Progenitor cell of endocrine pancreas (in vitro differentiated cells): ENCODE measurements at places on chromosomes 2 and 18.

DNA sequence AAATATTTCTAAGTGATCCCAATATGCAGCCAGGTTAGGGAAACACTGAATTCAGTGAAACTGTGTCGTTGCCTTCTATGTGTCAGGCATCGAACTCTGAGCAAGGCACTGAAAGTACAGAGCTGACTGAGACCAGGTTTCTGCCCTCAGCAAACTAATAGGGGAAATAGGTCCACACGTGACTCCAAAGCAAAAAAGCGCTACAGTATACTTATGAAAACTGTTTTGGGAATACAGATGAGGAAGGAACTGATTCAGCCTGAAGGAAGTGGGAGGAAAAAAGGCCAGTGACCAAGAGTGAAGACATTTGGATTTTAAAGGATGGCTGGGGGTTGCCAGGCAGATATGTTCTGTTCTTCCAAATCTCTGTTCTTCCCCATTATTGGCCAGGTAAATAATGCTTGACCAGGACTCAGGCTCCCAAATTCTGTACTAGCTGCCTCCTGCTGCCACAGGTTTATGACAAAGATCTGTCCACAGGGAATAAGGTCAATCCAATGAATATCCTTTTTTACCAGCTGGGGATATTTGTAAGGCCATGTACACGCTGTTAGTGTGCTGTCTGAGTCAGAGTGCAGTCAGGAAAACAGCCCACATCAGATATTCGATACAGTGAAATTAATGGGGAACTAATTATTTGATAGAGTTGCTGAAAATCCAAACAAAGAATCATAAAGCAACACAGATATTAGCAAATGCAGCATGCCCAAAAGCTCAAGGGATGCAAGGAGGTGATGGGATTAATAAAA, 24.5 kb upstream of the INPP4A start:
- H3K4me3 ChIP-seq = no peak overlapping the region
- no peak overlapping the region for H3K27ac ChIP-seq
- peaks cover 2% of the 10 kb centered on the region for H3K36me3 ChIP-seq
- no peaks in the 10 kb centered on the region for H3K27me3 ChIP-seq

GRCh38 chr18:69956057-69956456, 8.4 kb upstream of the CD226 start:
- H3K4me3 ChIP-seq = no peak overlapping the region
- no peaks in the 10 kb centered on the region for H3K27me3 ChIP-seq
- no peak for DNase-seq

DNA sequence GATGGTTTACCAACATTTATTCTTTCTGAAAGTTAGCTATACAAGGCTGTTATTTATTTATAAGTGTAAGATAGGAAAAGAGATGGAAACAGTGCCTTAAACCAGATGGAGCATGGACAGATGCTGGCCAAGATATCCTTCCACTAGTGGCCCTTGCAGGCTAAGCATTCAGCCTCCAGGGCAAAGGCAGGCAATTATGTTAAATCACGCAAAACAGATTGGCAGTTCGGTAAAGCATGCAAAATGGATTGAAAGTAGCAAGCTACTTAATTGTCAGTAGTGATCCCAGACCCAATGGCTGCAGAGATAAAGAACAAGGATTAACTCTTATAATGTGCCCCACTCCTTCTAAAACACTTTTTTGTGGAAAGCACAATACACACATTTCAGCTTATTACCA, 105.4 kb upstream of the MAP4K3 start:
- no peak overlapping the region for H3K4me3 ChIP-seq
- no peak overlapping the region for H3K27ac ChIP-seq
- no peak for DNase-seq

GRCh38 chr2:205474741-205475415, 207.4 kb upstream of the NRP2 start:
- no peaks in the 10 kb centered on the region for H3K27me3 ChIP-seq
- H3K27ac ChIP-seq = no peak overlapping the region
- DNase-seq = no peak
- H3K4me3 ChIP-seq = no peak overlapping the region
- H3K36me3 ChIP-seq = no peaks in the 10 kb centered on the region
- peaks cover 5% of the 10 kb centered on the region for H3K4me1 ChIP-seq

DNA sequence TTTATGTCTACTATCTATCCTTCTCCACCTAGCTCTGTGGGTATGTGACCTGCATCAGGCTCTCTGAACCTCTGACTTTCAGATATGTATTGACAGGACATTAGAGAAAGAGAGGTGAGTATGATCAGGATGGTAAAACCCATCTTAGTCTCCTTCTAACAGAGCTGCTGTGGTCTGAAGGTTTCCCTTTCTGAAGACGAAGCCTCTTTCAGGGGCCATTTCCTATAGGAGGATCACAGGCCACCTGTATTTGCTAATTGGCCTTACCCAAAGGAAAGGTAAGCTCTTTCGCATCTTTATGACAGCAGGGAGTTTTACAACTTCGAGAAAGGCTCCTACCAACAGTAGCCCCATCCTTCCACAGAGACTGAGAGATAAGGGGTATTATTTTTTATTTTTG, 442.9 kb downstream of the KCNJ3 start:
- no peak overlapping the region for H3K4me3 ChIP-seq
- H3K4me1 ChIP-seq = peaks cover 40% of the 10 kb centered on the region
- no peak for DNase-seq
- no peak overlapping the region for H3K27ac ChIP-seq
- no peaks in the 10 kb centered on the region for H3K27me3 ChIP-seq

- no peaks in the 10 kb centered on the region for H3K4me1 ChIP-seq
- H3K27me3 ChIP-seq = no peaks in the 10 kb centered on the region
- H3K36me3 ChIP-seq = peaks cover 18% of the 10 kb centered on the region
- no peak overlapping the region for H3K4me3 ChIP-seq
- no peak for DNase-seq
These were observed 207.5 kb downstream of the NR4A2 start for GRCh38 chr2:156125018-156125417.

GRCh38 chr2:63225964-63226686, 175.5 kb downstream of the OTX1 start:
- H3K27me3 ChIP-seq = no peaks in the 10 kb centered on the region
- H3K4me1 ChIP-seq = no peaks in the 10 kb centered on the region
- no peak for DNase-seq
- no peak overlapping the region for H3K4me3 ChIP-seq
- peaks cover 4% of the 10 kb centered on the region for H3K36me3 ChIP-seq

DNA sequence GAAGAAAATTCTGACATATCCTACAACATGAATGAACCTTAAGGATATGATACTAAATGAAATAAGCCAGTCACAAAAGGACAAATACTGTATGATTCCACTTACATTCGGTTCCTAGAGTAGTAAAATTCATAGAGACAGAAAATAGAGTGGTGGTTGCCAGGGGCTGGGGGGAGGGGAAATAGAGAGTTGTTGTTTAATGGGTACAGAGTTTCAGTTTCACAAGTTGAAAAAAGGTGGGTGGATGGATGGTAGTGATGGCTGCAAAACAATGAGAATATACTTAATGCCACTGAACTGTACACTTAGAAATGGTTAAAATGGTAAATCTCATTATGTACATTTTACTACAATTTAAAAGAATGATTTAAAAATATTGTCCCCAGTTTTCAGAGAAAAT, 53.3 kb upstream of the NFU1 start:
- no peaks in the 10 kb centered on the region for H3K27me3 ChIP-seq
- H3K36me3 ChIP-seq = peaks cover 8% of the 10 kb centered on the region
- H3K4me1 ChIP-seq = peaks cover 3% of the 10 kb centered on the region
- DNase-seq = no peak

- no peak for DNase-seq
- no peaks in the 10 kb centered on the region for H3K27me3 ChIP-seq
- H3K4me3 ChIP-seq = no peak overlapping the region
- H3K27ac ChIP-seq = no peak overlapping the region
These were observed 14.9 kb downstream of the KIAA1328 start for GRCh38 chr18:36843784-36844183.

GRCh38 chr2:96241900-96242611, 23.7 kb downstream of the TMEM127 start:
- H3K4me1 ChIP-seq = no peaks in the 10 kb centered on the region
- no peak overlapping the region for H3K4me3 ChIP-seq
- H3K27me3 ChIP-seq = no peaks in the 10 kb centered on the region
- no peak for DNase-seq
- H3K27ac ChIP-seq = no peak overlapping the region
- H3K36me3 ChIP-seq = peaks cover 1% of the 10 kb centered on the region

GRCh38 chr18:45186832-45187231, 428.4 kb upstream of the SLC14A2 start:
- no peaks in the 10 kb centered on the region for H3K27me3 ChIP-seq
- H3K27ac ChIP-seq = no peak overlapping the region
- no peaks in the 10 kb centered on the region for H3K4me1 ChIP-seq
- DNase-seq = no peak

GRCh38 chr2:192195548-192196418, 1.1 kb upstream of the TMEFF2 start:
- H3K4me1 ChIP-seq = peaks cover 18% of the 10 kb centered on the region
- H3K4me3 ChIP-seq = peak overlapping the region; percentile 66
- H3K27ac ChIP-seq = peak overlapping the region; percentile 65

- no peak overlapping the region for H3K4me3 ChIP-seq
- no peaks in the 10 kb centered on the region for H3K27me3 ChIP-seq
- H3K4me1 ChIP-seq = no peaks in the 10 kb centered on the region
- H3K36me3 ChIP-seq = peaks cover 8% of the 10 kb centered on the region
These were observed 161.6 kb downstream of the CMPK2 start for GRCh38 chr2:6704077-6704476.

DNA sequence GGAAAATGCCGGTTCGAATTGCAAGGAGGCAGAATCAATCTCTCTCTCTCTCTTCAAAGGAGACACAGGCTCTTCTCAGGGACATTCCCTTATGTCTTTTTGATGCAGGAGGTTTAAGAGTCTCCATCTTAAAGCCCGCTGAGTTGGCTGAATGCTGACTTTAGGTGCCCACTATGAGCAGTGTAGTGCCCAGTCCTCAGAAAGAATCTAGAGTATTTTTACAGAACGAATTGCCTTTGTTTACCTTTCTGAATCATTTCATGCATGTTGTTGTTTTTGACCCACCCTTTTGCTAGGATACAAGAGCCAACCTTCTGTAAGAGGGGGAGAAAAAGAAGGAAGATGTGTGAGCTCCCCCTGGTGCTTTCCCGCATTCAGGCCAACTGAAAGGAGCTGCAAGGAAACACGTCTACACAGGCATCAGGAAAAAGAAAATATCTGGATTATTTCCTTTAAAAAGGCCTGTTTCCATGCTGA, 193.5 kb upstream of the TCF4 start:
- H3K4me3 ChIP-seq = no peak overlapping the region
- H3K4me1 ChIP-seq = peaks cover 6% of the 10 kb centered on the region
- H3K36me3 ChIP-seq = no peaks in the 10 kb centered on the region
- no peak for DNase-seq
- H3K27ac ChIP-seq = no peak overlapping the region

DNA sequence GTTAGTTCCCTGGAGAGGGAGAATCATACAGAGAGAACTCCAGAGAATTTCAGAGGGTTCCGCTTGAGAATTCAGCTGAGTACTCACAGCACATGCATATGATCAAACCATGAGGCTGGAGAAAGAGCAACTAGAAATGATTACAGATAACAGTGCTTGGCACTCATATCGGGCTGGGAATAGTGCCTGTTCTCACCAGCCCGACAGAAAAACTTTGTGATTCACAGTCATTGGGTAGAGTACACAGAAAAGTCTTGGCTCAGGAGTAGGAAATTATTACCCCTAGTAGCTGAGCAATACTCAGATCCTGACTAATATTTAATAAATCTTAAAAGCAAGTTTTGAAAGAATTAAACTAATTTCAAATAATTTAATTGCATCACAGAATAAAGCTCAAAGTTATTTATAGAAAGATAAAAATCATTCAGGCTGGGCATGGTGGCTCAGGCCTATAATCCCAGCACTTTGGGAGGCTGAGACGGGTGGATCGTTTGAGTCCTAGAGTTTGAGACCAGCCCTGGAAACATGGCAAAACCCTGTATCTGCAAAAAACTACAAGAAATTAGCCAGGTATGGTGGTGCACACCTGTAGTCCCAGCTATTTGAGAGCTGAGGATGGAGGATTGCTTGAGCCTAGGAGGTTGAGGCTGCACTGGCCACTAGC, 6.8 kb downstream of the WDPCP start:
- no peak overlapping the region for H3K4me3 ChIP-seq
- DNase-seq = no peak
- H3K27me3 ChIP-seq = no peaks in the 10 kb centered on the region
- no peaks in the 10 kb centered on the region for H3K4me1 ChIP-seq
- no peak overlapping the region for H3K27ac ChIP-seq
- H3K36me3 ChIP-seq = no peaks in the 10 kb centered on the region

GRCh38 chr2:72211777-72212485, 64.3 kb upstream of the CYP26B1 start:
- H3K4me1 ChIP-seq = peaks cover 13% of the 10 kb centered on the region
- no peak for DNase-seq
- no peaks in the 10 kb centered on the region for H3K27me3 ChIP-seq
- no peak overlapping the region for H3K4me3 ChIP-seq
- peaks cover 4% of the 10 kb centered on the region for H3K36me3 ChIP-seq
- peak overlapping the region; percentile 56 for H3K27ac ChIP-seq

- H3K4me1 ChIP-seq = no peaks in the 10 kb centered on the region
- H3K27ac ChIP-seq = no peak overlapping the region
- no peak for DNase-seq
- H3K27me3 ChIP-seq = no peaks in the 10 kb centered on the region
- H3K36me3 ChIP-seq = peaks cover 5% of the 10 kb centered on the region
These were observed 29.6 kb upstream of the TTN start for GRCh38 chr2:178836807-178837206.
